Activated CD8-positive, alpha-beta T cell treated with anti-CD3 and anti-CD28 coated beads, Interleukin-2, amount 10 ng/mL, durations not matched to agents 7 days and 5 days (primary cell): ENCODE measurements at places on chromosomes 16 and 17. TPM values are rescaled to one million over a fixed set of nuclear protein-coding genes. Genes with fewer than 3 reads are reported as not detected.

HEXIM1 gene
- total RNA-seq = 29.4 TPM

ABCA5 gene
- total RNA-seq = 11.1 TPM

NOXO1 gene
- total RNA-seq = not detected

ASGR1 gene
- total RNA-seq = 1.3 TPM

SPATA32 gene
- 0.52 TPM for total RNA-seq

MEIOC gene
- 0.26 TPM for total RNA-seq

RCVRN gene
- total RNA-seq = not detected

NARF gene
- 114 TPM for total RNA-seq

RNF222 gene
- total RNA-seq = 0.24 TPM

COX10 gene
- total RNA-seq = 23.3 TPM

CD300H gene
- total RNA-seq = not detected

STAT5A gene
- 117 TPM for total RNA-seq

RPRML gene
- total RNA-seq = 0.23 TPM

SLC35G6 gene
- total RNA-seq = not detected

RASD1 gene
- 0.58 TPM for total RNA-seq

CNTROB gene
- 66.7 TPM for total RNA-seq

TBX6 gene
- 1.3 TPM for total RNA-seq

TLE7 gene
- total RNA-seq = not detected

NPIPB6 gene
- 0.99 TPM for total RNA-seq

KRTAP4-6 gene
- total RNA-seq = not detected

SPNS3 gene
- 29.1 TPM for total RNA-seq

SBK1 gene
- total RNA-seq = 10.0 TPM

MPP2 gene
- total RNA-seq = 1.8 TPM

C16orf74 gene
- 0.21 TPM for total RNA-seq

TEKT5 gene
- not detected for total RNA-seq

PPP4C gene
- total RNA-seq = 157 TPM

TPSG1 gene
- not detected for total RNA-seq

FSCN2 gene
- total RNA-seq = 0.52 TPM

CMTM2 gene
- total RNA-seq = 0.82 TPM

TBC1D28 gene
- not detected for total RNA-seq

NOG gene
- total RNA-seq = 0.63 TPM

CDH3 gene
- not detected for total RNA-seq

FBXO39 gene
- 1.5 TPM for total RNA-seq

CHMP6 gene
- total RNA-seq = 32.4 TPM

NTN3 gene
- total RNA-seq = not detected

CD300A gene
- 2.8 TPM for total RNA-seq

ACAP1 gene
- 573 TPM for total RNA-seq

ACSM2A gene
- total RNA-seq = not detected

KRT13 gene
- total RNA-seq = not detected

COX6A2 gene
- not detected for total RNA-seq

ABCC12 gene
- total RNA-seq = not detected

ANKRD40CL gene
- total RNA-seq = not detected

LGALS9B gene
- 0.45 TPM for total RNA-seq

PRAC2 gene
- not detected for total RNA-seq

PLD2 gene
- 20.0 TPM for total RNA-seq

CA4 gene
- total RNA-seq = not detected

CBX1 gene
- total RNA-seq = 68.2 TPM

METTL26 gene
- 94.0 TPM for total RNA-seq

LRRC75A gene
- total RNA-seq = 3.6 TPM

SPN gene
- 339 TPM for total RNA-seq

PRCD gene
- not detected for total RNA-seq

CDH15 gene
- not detected for total RNA-seq

NLRC3 gene
- 92.6 TPM for total RNA-seq

SNX20 gene
- 65.3 TPM for total RNA-seq

CCL16 gene
- total RNA-seq = not detected

PPP1R27 gene
- not detected for total RNA-seq

SLC43A2 gene
- total RNA-seq = 0.68 TPM

OR1F1 gene
- total RNA-seq = not detected

ENO3 gene
- 26.6 TPM for total RNA-seq
